ENCODE measurements at places on chromosomes 6 and 20.

DNA sequence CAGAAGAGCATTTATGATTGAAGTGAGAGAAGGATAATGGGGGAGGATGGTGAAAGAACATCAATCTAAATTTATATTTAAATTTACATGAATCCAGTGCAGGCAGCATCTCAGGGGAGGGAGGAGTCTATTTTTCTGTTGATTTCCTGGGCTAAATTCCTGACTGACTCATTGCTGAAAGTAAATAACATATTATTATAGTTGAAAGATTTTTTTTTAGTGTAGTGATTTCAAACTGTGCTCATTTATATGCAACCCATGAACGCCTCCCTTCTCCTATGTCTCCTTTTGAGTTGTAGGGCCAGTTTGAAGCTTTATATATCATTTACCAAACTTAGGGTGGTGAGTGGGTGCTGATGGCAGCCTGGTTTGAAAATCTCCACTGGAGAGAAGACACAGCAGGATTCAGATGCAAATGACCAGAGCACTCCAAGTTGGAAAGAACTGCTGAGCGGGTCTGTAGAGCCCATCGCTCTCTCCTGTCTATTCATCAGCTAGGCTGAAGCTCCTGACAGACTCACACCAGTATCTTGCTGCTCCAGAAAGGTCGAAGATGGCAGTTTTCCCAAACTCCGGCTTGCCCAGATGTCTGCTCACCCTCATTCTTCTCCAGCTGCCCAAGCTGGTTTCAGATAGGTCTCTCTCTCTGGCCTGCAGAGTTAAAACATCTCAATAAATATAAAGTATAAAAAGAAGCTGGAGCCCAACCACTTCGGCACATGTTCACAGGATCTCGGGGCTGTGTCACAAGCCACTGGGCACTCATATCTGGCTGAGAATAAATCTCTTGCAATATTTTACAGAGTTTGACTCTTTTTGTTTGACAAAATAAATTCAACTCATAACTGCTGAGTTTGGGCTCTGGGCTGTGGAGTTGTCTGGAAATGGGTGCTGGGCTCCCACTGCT is 18.3 kb downstream of the BTN2A1 start:
- no peaks in the 10 kb centered on the region for H3K27me3 ChIP-seq
- no peak overlapping the region for H3K27ac ChIP-seq
- peaks cover 18% of the 10 kb centered on the region for H3K4me1 ChIP-seq
- no peak for DNase-seq
- H3K4me3 ChIP-seq, result no peak overlapping the region

DNA sequence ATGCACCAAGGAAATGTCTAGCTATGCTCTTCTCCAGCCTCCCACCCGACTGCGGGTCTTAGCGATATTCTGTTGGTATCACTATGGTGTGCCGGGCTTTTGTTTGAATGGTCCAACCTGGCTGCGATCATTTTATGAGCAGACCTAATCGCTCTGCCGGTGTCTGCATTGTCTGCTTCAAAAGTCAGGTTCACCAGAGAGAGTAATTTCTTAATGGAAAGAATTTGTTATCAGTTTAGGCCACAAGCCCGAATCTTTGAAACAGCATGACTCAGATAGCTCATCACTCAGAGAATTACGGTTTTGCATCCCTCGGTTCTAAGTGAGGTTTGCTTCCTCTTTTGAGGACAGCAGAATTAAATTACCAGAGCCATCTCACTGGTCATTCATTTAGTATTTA is 521.0 kb upstream of the ARID1B start:
- H3K36me3 ChIP-seq, result no peaks in the 10 kb centered on the region
- H3K4me3 ChIP-seq, result no peak overlapping the region
- DNase-seq, result no peak

- H3K4me1 ChIP-seq, result no peaks in the 10 kb centered on the region
- DNase-seq, result no peak
- no peak overlapping the region for H3K27ac ChIP-seq
- no peaks in the 10 kb centered on the region for H3K36me3 ChIP-seq
These were observed 94.0 kb downstream of the STK35 start for GRCh38 chr20:2195614-2196013.

- H3K4me1 ChIP-seq, result peaks cover 26% of the 10 kb centered on the region
- no peaks in the 10 kb centered on the region for H3K27me3 ChIP-seq
- no peak for DNase-seq
These were observed 338.5 kb downstream of the CD83 start for GRCh38 chr6:14455876-14456648.

Measured in suprapubic skin (tissue), 4 donors.